ENCODE measurements at places on chromosomes 1 and 21.

- DNase-seq, result no peak
These were observed 3.2 kb downstream of the LBR start for GRCh38 chr1:225424562-225425200.

- DNase-seq, result no peak
These were observed 278.5 kb downstream of the LRRC7 start for GRCh38 chr1:69846267-69846666.

GRCh38 chr1:5370311-5370710 is 621.9 kb downstream of the NPHP4 start:
- no peak for DNase-seq

DNA sequence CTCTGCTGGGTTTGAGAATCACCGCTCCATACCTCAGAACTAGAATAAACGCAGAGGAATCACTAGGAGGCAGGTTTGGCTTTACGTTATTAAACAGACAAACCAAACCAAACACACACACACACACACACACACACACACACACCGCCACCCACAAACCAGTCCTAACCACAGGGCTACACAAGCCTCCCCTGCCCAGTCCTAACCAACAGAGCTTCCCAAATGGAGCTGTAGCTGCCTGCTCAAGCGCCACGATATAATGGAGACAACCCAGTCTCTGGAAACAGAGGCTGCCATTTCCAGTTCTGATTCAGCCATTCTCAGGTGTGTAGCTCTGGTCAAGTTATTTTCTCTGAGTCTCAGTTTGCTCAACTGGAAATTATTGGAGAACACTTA is 519.1 kb downstream of the SMYD3 start:
- no peak for DNase-seq

DNA sequence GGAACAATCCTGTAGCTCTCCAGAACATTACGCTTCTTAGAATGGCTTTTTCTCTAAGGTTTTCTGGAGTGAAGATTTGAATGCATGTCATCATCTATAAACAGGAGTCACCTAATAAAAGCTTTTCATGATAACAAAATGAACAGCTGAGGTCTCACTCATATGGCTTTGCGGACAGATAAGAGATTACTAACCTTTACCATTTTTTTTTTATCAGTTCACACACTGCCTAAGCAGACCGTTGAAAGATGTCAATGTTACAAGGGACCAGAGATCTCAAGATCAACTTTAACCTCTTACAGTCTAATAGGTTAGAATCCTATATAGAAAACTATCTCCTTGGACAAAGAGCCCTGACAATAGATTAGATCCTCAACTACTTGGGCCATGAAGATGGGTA is 41.4 kb downstream of the SCMH1 start:
- DNase-seq, result no peak

DNA sequence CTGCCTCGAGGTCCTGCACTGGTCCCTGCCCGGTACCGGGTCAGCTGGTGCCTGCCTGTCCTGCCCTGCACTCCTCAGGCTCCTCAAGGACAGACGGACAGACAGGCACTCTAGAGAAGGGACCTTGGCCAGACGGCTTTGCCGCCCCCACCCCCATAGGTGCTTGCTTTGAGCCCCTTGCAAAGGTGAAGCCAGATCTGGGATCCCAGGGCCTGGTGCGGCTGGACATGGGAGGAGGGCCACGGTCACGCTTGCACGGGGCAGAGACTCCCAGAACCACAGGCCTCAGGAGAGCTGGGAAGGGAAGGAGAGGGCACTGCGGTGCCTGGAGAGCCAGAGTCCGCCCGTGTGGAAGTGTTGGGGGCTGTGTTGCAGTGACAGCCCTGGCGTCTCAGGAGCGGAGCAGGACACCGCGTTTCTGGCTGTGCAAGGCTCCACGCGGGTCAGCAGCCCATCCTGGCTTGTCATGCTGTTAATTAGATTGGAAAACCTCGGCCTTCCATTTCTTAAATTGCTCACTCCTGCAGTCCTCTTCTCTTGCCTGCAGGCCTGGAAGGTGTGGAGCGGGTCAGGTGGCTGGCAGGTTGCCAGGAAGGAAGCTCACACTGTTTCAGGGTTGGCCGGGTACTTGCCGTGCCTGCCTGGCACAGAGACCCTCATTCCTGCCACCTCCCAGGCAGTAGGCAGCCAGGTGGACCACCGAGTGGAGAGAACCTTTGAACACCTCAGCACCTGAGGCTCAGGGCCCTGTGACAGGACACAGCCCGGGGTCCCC is 16.3 kb downstream of the COL18A1 start:
- no peak for DNase-seq

DNA sequence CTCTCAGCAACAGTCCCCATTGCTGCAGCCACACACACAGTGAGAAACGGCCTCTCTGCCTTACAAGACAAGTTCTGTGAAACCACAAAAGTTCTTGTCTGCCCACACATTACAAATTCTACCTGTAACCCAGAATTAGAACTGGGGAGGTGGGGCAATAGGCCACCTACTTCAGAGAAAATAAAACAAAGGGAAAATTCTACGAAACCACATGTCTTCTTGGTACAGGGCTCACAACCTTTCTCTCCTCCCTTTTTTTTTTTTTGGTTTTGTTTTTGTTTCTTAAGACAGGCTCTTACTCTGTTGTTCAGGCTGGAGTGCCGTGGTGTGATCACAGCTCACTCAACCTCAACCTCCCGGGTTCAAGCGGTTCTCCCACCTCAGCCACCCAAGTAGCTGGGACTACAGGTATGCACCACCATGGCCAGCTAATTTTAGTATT is 30.2 kb downstream of the LPAR3 start:
- DNase-seq, result no peak

- no peak for DNase-seq
These were observed 159.5 kb upstream of the RNPC3 start for GRCh38 chr1:103365860-103366569.

GRCh38 chr1:183093786-183094298 is 70.6 kb downstream of the LAMC1 start:
- no peak for DNase-seq

DNA sequence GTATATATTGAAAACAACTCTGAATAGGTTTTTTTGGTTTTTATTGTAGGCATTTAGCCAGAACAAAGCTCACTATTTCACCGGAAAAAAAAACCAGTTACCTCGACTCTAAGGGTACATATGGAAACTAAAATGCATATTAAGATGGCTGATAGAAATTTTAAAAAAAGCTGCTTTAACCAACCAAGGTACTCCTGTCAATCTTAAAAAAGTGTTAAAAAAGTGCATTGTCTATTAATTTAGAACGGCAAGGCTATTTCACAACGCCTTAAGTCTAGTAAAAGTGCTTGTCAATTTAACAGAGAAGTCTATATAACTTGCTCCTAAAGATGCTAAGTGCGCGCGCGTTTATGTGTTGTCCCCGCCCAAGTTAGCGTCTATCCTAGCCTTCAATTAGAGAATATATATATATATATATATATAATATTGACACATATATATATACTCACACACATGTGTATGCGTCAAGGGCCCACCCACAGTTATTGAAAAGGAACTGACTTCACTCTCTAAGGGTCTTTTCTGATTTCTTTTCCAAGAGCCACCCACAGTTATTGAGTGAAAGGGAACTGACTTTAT is 934 bp downstream of the ASPM start:
- no peak for DNase-seq

DNA sequence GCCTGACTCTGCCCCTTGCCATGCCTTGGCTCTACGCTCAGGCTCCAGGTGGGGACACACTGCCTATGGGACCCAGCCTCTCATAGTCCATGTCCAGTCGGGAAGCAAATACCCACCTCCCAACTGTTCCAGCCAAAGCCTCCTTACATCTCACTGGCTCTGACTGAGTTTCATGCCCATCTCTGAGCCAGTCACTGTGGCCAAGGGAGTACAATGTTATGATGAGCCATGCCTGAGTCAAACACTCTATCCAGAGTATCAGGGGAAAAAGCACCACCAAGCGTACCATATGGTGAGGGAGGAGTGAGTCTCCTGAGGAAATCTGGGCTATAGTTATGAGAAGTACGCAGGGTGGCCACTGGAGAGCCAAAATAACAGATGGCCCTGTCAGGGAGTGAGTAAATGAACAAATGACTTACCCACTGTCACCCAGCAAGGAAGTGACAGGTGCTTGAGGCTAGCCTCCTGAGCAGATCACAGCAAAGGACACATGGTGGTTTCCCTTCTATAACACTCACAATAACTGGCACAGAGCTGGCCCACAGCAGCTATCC is 236.6 kb upstream of the GJB5 start:
- DNase-seq, result no peak

DNA sequence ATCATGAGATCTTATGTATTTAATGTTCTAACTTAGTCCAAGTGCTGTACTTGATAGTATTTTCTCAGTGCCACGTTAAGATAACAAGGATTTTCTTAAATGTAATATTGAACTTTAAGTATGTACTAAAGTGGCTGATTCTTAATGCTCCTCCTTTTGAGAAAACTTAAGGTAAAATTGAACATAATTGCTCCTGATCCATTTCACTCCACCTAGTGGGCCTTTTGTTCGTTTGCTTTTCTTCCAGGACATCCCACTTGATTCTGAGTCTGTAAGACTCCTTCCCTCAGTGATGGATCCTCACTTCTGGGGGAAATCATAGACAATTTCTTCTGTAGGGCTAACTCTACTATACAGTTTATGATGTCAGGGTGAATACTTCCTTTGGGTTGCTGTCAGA is 173.1 kb downstream of the LMO4 start:
- DNase-seq, result no peak

GRCh38 chr1:81453971-81454370 is 346.8 kb upstream of the ADGRL2 start:
- DNase-seq, result no peak

- DNase-seq, result no peak
These were observed 71.0 kb downstream of the OLFML2B start for GRCh38 chr1:161952607-161953172.

DNA sequence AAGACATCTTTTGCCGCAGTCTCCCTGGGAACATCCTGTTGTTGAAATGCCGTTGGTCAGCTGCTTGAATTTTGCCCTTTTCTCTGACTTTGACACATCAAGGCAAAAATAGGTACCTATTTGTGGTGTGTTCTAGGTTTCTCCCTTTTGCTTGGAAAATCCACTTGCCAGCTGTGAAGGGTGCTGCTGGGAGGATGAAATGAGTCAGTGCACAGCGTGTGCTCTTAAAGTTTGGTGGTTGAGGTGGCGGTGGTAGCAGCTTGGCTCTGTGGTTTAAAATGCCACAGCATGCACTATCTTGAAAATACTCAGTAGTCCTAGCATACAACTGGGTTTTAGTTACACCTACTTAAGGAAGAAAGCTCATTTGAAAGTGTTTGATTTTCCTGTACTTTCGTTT is 183.8 kb downstream of the DHRS3 start:
- DNase-seq, result no peak

DNA sequence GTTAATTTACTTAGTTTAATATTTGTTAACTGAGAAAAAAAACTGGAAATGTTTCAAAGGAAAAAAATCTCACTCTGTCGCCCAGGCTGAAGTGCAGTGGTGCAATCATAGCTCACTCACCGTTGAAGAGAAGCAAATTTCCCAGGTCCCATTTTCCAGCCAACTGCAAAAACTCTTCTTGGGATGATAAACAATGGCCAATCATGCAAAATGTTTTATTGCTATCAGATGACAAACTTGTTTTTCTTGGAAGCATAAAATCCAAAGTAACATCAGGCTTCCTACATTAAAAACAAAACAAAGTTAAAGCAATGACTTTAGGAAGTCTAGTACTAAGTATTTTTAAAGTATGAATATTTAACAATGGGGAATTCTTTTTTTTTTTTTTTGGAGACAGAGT is 84.9 kb downstream of the LYST start:
- no peak for DNase-seq

- DNase-seq, result no peak
These were observed 318.1 kb downstream of the HHIPL2 start for GRCh38 chr1:222229672-222230312.

GRCh38 chr1:156760796-156761104 is 6.6 kb upstream of the PRCC start:
- DNase-seq, result no peak

GRCh38 chr1:210866532-210866931 is 267.4 kb downstream of the KCNH1 start:
- DNase-seq, result no peak
